ENCODE measurements at places on chromosomes 4 and X.

DNA sequence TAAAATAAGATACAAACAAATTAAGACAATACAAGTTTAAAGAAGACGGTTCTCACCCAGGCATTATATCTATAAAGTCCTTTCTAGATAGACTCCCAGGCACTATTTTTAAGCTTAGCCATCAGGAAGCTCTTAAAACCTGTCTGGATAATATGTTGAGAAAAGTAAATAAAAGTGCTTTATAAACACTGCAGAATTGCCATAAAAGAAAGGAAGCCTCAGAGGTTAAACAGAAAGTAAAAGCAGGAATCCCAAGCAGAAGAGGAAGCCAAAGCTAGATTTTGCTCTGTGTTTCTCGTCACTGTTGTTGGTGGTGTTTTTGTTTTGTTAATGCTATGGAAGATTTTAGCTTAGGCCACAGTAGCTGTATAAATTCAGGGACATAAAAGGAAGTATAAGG lies 1267.3 kb downstream of the PCDH19 start:
- DNase-seq, result no peak

DNA sequence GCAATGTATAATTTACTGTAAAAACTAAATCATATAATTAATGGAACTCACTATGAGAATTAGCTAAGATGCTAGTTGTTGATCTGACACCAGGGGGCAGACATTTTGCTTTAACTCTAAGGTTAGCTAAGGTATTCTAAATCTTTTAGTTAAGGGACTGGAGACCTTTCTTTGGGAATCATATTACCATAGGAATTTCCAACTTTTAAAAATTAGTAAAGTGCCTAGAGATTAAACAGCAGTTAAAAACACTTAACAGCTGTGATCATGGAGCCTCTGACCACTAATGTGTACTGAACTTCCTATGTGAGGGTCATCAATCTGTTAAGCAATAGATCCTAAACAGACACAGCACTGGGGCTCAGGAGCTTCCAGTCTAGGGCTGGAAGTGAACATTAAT lies 226.6 kb downstream of the NSUN7 start:
- no peak for DNase-seq

DNA sequence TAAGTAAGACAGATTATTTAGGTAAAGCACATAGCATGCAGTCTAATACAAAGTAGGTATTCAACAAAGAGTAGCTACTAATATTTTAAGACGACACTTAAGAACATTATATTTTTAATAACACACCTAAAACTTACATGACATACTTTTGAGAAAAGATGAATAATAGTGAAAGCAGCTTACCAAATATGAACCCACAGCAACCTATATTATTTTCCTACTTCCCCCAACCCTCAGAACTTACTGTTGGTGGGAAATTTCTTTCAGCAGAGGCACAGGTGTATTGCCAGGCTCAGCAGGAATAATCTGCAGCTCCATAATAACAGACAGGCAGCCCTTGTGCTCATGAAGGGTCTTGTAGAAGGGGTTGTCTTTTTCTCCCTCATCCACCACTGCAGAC lies 498.9 kb downstream of the GLUD2 start:
- no peak for DNase-seq

GRCh38 chr4:98482847-98483806 lies 175.3 kb downstream of the TSPAN5 start:
- no peak for DNase-seq

GRCh38 chr4:58138786-58139668 lies 1028.8 kb upstream of the IGFBP7 start:
- DNase-seq, result no peak
